H1 (cell line): ENCODE measurements at places on chromosomes 2 and 18. TPM values are rescaled to one million over a fixed set of nuclear protein-coding genes. Genes with fewer than 3 reads are reported as not detected.

The WDCP gene
- 18.0 and 19.2 TPM in 2 replicates for polyA plus RNA-seq

The PDE11A gene
- polyA plus RNA-seq = 0.23 and 0.24 TPM in 2 replicates

The SLC5A7 gene
- 0.14 and 0.30 TPM in 2 replicates for polyA plus RNA-seq

The FSHR gene
- 0.06 TPM in 1 of 2 replicates, not detected in the other for polyA plus RNA-seq

The POMC gene
- polyA plus RNA-seq = 4.7 and 6.1 TPM in 2 replicates

The CDH19 gene
- not detected in 2 replicates for polyA plus RNA-seq

The KCNK3 gene
- polyA plus RNA-seq = 0.29 and 0.33 TPM in 2 replicates

The COL3A1 gene
- polyA plus RNA-seq = 0.06 and 0.11 TPM in 2 replicates

The SPAG16 gene
- polyA plus RNA-seq = 6.0 and 6.6 TPM in 2 replicates

The PDE1A gene
- polyA plus RNA-seq = not detected in 2 replicates

The DNAJC27 gene
- polyA plus RNA-seq = 1.4 and 1.5 TPM in 2 replicates

The SESTD1 gene
- polyA plus RNA-seq = 3.1 and 5.2 TPM in 2 replicates

The ELOA2 gene
- polyA plus RNA-seq = not detected in 2 replicates

The GKN1 gene
- polyA plus RNA-seq = not detected in 2 replicates

The ARPC2 gene
- polyA plus RNA-seq = 118 and 174 TPM in 2 replicates

The REG3G gene
- not detected in 2 replicates for polyA plus RNA-seq

The CNTNAP5 gene
- 0.11 and 0.13 TPM in 2 replicates for polyA plus RNA-seq

The LINC00305 gene
- not detected in 2 replicates for polyA plus RNA-seq

The RNF181 gene
- polyA plus RNA-seq = 398 and 514 TPM in 2 replicates
